ENCODE measurements at places on chromosomes 11 and 22. TPM values are rescaled to one million over a fixed set of nuclear protein-coding genes. Genes with fewer than 3 reads are reported as not detected.

Gene GSTT2B
- not detected for polyA plus RNA-seq

Gene FAT3
- not detected for polyA plus RNA-seq

Gene OVOL1
- not detected for polyA plus RNA-seq

Gene MB
- polyA plus RNA-seq, result not detected

Gene SCGB1A1
- polyA plus RNA-seq, result not detected

Gene NXPE2
- polyA plus RNA-seq, result not detected

Gene OR6A2
- polyA plus RNA-seq, result not detected

Gene HMOX1
- not detected for polyA plus RNA-seq

Gene NLRP14
- not detected for polyA plus RNA-seq

Gene MPEG1
- 0.25 TPM for polyA plus RNA-seq

Measured in CD4-positive, alpha-beta memory T cell (primary cell).